ENCODE measurements at places on chromosomes 16 and 17.

GRCh38 chr16:85091522-85091910, 20.8 kb downstream of the CIBAR2 start:
- no peak for DNase-seq

- no peak for DNase-seq
Observed at GRCh38 chr16:31224092-31224955, 7.4 kb upstream of the PYDC1 start.

- no peak for DNase-seq
Observed at GRCh38 chr16:19745286-19746010, 27.4 kb downstream of the IQCK start.

GRCh38 chr17:73419051-73419450, 107.2 kb upstream of the CDC42EP4 start:
- no peak for DNase-seq

- no peak for DNase-seq
Observed at GRCh38 chr17:42894283-42895184, 6.1 kb upstream of the G6PC1 start.

DNA sequence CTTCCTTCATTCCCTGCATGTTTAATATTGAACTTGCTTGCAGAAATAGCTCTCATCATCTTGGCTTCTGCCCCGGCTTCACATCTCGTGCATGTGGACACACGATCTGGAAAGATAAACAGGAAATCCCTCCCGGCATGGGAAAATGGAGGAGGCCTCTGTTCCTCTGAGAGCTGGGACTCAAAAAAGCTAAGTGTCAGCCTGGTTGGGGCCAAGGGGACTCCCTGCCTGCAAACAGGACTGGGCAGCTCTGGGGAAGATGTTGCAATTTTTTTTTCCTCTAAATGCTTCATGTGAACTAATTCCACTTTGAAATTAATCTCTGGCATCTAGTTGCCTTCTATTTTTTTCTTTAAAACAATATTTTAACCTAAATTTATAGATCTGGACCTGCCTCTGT, 24.8 kb downstream of the ITPRIPL2 start:
- DNase-seq, result no peak

DNA sequence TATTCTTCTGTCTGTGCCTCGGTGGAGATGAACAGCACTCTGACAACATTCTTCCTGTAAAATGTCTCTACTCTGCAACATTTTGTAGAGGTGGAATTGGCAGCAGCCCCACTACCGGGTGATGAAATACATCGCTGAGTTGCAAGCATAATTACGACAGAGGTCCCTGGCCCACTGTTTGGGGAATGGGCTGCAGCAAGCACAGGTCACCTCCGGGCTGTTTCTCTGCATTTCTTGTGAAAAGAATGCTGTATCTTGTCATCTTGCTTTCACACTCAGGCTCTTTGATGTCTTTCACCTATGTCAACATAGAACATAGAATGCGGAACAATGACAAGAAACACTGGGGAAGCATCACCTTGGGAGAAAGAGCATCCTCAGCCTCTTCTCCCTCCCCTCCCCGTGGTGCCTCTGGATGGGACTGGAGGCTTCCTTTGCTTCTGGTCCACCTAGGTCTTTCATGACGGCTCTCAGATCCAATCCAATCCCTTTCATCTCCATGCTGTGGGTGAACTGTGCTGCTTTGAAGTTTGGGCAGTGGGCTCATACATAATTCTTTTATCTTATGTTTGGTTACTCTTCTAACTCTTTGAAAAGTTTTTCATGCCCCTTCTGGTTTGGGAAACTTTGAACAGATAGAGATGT, 265.0 kb downstream of the PHKB start:
- DNase-seq, result no peak

GRCh38 chr17:40551091-40551878, 14.0 kb downstream of the CCR7 start:
- no peak for DNase-seq

DNA sequence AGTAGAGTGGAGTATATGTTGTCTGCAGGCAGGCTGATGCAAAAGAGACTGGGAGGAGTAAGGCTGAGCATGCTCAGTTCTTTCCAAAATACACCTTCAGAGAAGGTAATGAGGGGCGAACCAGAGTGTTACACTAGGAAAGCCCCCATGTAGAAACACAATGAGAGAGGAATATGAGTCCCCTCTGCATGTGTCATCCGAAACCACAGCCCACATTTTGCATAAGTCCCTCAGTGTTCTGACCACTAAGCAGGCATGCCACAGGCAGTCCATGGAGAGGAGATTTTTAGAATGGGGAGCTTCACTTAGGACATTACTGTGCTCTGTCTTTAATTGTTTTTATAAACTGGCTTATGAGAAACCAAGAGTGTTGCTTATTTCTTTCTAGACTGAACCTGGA, 32.0 kb downstream of the SLC6A2 start:
- DNase-seq, result no peak

GRCh38 chr16:23423496-23424049, 29.4 kb downstream of the COG7 start:
- DNase-seq, result no peak

- DNase-seq, result no peak
Observed at GRCh38 chr17:67628580-67629013, 89.1 kb upstream of the NOL11 start.

- no peak for DNase-seq
Observed at GRCh38 chr16:69613378-69614154, 47.8 kb downstream of the NFAT5 start.

- no peak for DNase-seq
Observed at GRCh38 chr16:83356266-83356665, 451.5 kb upstream of the HSBP1 start.

DNA sequence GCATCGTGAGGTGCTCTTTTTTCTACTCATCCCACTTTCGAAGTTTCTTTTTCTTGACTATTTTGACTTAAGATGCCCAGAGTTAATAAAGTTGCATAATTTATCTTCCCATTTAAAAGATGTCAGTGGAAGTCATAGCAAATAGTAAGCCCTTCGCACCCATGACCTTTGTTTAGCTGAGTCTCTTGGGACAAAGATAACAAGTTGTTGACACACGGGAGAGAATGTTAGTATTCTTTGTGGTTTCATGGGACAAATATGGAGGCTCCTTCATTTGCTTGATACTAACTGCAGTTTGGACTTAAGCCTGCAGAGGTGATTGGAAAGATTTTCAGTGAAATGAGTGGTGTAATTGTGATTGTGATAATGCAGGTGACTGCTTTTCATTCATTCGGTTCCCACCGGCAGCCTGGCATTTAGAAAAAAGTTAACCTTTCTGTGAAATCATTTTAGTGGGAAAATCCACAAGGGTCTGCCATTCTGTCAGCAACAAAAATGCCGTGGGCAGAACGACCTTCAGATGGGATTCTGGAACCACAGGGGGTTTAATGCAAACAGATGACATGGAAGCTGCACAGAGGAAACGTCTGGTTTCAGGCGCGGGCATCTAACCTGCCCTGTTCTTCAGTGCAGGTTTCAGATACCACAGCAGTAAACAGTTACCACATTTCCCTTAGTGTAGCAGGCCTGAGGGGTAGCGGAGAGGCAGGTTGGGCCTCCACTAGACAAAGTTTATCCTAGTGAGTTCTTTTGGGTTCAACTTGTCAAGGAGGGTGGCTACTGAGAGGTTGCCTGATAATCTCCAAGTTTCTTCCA, 123.0 kb downstream of the RPTOR start:
- no peak for DNase-seq

DNA sequence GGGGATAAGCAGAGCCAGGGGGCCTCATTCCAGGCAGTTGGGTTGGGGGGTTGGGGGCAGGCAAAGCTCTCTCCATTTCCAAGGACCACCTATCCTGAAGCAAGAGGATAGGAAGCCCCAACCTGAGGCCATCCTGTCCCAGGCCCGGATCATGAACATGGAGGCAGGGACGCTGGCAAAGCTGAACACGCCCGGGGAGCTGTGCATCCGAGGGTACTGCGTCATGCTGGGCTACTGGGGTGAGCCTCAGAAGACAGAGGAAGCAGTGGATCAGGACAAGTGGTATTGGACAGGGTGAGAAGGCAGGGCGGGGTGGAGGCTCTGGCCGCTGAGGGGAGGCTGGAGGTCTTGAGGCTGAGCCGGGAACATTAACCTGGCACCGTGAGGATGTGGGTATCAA, 3.6 kb upstream of the CHAD start:
- no peak for DNase-seq

DNA sequence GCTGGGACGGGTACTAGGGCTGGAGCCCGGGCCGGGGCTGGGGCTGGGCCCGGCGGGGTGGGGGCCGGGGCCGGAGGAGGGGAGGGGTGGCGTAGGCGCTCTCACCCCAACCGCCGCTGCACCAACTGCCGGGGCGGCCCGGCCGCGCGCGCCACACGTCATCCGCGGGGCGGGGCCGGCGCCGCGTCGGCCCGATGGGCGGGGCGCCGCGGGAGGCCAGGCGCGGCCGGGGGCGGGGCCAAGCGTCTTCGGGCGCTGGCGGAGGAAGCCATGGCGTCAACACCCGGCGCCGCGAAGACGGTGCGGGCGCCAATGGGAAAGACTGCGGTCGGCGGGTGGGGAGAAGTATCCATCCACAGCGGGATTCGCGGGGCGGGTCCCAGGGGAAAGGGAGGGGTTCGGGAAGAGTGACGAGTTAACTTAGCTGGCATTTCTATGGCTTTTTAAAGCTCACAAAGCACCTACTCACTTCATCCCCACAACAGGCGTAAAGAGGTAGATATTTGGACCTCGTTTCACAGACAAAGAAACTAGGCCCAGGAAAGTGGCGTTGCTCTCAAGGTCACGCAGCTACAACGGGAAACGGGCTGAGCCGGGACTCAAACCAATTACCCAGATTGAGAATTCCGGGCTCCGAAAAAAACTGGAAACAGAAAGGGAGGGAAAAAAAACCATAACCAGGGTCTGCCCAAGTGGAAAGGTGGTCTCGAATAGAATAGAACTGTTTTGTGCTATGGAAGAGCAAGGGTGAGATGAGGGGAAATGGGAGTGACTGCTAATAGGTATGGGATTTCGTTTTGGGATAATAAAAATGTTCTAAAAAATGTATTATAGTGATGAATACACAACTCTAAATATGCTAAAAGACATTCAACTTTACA, at the start of gene SPAG9:
Gene SPAG9 (minus strand): TSS at position 130 of the 881 bp plus-strand sequence. CDS start 212 bp downstream, outside the sequence.
- peak; percentile 85 for DNase-seq

GRCh38 chr17:28597606-28598383, 1.0 kb downstream of the SPAG5 start:
- DNase-seq, result no peak

DNA sequence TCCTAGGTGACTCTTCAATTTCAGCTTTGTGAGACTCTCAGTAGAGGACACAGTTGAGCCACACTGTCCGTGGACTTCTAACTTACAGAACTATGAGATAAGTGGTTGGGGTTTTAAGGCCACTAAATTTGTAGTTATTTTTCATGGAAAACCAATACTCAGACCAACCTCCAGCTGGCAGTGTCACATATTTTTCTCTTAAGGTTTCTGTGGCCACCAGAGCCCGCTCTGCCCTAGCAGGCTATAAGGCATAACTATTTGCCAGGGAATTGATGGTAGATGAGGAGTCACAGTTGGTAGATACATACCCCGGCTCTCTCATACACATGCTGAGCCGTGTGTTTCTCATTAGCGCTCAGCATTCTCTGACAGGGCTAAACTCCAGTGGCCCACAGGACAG, 336.8 kb upstream of the MON1B start:
- no peak for DNase-seq

DNA sequence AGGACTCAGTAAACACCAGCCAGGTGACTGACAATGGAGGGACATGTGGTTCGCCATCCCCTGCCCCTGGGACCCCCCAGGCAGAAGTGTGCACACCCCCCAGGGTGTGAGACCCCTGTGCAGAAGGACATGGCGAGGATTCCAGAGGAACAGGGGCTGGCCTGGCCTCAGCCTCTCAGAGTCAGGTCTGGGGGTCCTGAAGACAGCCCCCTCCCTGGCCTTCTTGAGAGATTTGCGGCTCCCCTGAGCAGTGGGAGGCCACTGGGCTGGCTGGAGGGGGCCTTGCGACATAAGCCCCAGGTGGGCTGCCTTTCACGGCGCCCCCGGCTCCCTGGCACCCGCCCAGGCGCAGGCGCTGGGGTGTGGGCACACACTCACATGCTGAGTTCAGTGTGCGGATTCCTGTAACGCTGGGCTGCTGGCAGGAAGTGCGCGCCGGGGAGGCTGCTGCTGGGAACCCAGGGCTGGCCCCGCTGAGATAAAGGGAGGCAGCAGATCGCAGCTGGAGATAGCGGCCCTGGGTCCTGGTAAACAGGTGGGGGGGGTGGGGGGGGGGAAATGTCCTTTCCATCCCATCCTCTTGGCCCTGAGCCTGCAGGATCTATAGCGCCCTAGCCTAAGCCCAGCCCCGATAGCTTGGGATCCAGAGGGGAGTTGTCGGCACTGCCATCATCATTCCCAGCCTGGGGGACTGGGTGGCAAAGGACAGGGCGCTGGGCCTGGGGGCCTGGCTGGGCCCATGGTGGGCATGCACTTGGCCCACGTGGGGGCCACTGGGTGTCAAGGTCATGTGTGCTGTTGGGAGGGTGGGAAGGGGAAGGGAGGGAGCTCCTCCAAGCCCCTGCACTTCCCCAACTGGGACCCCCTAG, 27.1 kb downstream of the TMEM235 start:
- DNase-seq, result peak; percentile 30

DNA sequence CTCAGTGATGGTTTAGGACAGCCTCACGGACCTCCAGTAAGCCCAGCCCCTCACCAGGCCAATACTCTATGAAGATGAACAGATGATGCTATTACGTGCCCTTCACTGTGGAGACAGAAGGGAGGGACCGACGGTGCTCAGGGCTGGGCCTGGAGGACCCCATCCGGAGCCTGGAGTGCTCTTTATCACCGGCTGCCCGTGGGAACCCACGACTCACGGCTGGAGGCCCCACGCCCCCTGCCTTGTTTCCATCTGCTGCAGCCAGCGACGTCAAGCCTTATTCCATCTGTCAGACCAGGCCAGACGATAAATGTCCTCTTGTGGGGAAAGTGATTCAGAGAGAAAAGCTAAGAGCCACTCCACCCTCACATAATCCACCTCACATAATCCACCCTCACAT, 4.0 kb upstream of the TIMM22 start:
- DNase-seq, result no peak

- DNase-seq, result no peak
Observed at GRCh38 chr17:81408049-81408448, 12.8 kb downstream of the BAHCC1 start.

GRCh38 chr16:68324780-68325357, 14.1 kb downstream of the PRMT7 start:
- DNase-seq, result no peak

GRCh38 chr16:4680673-4681470, 12.5 kb upstream of the NUDT16L1 start:
- no peak for DNase-seq

DNA sequence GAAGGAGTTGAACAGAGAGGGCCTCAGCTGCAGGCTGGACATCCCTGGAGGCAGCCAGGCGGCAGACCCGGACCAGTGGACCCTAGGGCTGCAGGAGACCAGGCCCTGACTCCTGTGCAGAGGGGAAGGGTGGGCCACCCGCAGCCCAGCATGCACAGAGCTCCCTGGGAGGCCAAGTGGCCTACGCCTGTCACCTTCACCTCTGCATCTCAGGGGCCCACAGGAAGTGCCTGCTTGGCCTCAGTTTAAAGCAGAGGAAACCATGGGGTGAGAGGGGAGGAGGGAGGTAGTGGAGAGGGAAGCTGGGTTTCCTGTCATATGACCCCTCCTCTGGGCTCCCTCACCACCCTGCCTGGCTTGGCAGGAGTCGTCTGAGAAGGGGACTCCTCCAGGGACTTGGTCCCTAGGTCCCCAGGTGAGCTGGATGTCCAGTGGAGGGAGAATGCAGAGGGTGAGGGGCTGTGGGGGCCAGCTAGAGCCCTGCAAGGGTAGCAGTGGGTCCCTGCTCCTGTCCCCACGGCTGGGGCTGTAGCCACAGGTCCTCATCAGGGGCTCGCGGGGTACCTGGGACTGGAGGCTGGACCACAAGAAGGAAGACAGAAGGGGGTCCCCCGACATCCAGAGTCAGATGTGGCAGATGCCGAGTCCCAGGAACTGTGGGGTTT, at the start of gene TMC8:
Gene TMC8 (plus strand): TSS at position 335 of the 665 bp plus-strand sequence. CDS start 818 bp downstream, outside the sequence.
- DNase-seq, result peak; percentile 58
